ENCODE measurements at places on chromosomes 11 and 22.

DNA sequence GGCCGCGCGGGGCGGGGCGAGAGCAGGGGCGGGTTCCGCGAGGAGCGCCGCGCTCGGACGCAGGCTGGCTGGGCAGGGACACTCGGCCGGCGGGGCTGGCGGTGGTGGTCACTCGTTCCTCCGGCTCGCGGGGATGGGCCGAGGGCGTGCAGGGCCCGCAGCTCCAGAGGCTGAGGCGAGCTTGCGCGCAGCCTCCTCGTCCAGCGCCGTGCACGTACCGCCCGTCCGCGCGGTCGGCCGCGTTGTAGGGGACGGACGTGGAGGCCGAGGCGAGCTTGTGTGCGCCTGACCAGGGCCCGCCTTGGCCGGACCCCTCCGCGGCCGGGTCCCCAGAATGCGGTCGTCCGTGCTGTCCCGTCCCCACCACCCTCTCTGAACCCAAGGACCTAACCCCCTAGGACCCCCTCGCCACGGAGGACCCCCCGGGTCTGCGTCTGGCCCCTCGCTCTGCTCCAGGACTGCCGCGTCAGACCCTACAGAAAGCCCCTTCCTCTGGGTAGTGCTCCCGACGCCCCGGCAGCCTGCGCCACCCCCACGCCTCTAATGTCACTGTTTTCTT lies 569 bp upstream of the YPEL1 start:
- no peak for DNase-seq

DNA sequence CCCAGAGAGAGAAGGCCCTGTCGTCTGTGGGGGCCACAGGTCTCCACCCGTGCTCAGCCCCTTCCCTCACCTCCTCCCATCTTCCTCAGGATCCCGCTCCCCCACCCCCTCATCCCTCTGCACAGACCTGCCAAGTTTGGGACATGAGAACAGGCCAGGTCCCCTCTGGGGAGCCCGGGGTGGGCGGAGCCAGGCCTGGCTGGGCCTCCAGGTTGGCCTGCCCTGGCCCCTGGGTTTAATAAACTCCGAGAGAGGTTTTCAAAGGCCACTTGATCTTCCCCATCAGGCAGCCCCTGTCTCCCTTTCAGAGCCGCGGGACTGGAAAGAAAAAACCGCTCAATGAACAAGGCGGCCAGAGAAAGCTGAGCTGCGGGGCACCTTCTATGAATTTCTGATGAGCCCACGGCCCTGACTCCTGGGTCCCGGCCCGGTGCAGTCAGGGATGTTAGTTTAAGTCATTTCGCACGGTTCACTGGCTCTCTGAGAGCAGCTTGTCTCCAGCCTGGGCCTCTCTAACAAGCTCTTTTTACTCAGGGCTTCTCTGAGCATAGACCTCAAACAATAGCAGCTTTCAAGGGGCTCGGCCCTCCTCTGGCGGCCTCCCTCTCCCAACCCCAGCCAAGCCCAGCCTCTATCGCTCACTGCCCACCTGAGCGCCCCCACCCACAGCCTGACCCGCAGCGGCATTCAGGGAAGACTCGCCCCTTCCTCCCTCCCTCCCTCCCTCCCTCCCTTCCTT lies 64.8 kb downstream of the RPUSD4 start:
- no peak for DNase-seq

DNA sequence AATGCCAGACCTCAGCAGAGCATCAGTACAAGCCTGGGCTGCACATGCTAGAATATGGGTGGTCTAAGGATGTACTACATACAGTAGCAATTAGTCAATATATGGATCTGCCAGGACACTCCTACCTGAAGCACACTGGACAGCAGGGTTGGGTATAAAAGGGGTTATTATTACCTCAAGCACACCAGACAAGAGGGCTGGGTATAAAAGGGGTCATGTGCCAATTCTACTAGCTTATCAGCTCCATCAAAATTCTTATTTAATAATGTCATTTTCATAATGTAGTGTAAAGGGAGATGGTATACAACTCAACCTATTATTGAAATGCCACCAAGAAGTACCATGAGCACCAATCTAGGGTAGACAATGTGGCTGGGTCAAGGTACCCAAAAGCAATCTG lies 44.7 kb upstream of the PRODH start:
- DNase-seq: no peak

DNA sequence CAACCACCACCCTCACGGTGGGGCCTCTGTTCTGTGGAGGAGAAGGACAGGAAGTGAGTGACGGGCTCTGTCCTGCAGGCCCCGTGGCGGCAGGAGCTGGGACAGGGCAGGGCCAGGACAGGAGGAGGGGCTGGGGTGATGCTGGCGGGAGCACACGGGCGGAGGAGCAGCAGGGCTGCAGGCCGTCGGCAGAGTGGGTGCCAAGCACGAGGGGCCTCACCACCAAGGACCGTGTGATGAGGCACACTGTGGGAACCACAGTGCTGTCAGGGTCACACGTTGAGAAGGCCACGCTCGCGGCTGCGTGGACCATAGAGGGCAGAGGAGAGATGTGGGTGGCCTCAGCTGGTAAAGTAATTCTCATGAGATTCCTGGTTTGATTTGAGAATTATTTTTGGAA lies 8.5 kb downstream of the SCO2 start:
- no peak for DNase-seq

DNA sequence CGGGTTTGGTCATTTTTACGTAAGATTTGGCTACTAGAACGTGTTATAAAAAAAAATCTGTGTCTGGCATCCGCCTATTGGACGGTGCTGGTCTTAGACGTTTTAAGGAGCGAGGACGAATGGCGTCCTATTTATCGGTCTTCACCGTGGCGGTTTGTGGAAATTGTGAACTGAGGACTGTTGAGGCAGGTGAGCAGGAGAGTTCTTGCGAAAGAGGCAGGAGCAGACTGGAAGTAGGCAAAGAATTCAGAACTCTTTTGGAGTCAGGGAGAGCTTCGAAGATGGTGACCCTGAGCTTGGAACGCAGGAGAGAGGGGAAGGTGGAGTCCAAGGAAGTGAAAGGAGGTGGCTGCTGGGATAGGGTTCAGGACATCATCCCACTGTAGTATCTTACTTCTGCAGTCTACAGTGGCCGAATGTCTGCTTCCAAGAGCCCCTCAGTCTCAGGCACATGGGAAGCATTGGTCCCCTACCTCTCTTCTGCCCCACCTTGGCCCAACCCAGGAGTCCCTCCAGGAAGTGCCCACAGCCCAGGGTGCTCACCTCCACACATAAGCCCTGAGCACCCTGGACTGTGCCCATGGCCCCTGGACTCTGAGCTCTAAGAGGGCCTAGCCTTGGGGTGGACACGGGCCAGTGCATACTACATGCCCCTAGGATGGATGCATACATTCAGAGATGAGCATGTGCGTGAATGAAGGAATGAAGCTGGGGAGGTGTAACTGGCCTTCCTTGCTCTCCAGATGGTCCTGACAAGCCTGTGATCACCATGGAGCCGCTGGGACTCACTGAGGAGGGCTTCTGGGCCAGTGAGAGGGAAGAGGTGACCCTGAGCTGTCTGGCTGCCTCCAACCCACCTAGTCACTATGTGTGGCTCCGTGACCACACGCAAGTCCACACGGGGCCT lies 3.7 kb downstream of the VSIG10L2 start:
- no peak for DNase-seq

GRCh38 chr11:68446046-68446725 lies 14.4 kb upstream of the PPP6R3 start:
- no peak for DNase-seq

DNA sequence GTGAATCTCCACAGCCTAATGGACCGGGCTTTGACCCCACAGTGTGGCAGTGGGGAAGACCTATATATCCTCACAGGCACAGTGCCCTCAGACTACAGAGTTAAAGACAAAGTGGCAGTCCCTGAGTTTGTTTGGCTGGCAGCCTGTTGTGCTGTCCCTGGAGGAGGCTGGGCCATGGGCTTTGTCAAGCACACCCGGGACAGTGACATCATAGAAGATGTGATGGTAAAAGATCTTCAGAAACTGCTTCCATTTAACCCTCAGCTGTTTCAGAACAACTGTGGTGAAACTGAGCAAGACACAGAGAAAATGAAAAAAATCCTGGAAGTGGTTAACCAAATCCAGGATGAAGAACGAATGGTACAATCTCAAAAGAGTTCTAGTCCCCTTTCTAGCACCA lies 39.0 kb downstream of the ENDOD1 start:
- DNase-seq: no peak

- DNase-seq: no peak
These were observed 474.8 kb downstream of the NTM start for GRCh38 chr11:131845255-131845654.

- peak; percentile 9 for DNase-seq
These were observed 1.1 kb upstream of the PPFIBP2 start for GRCh38 chr11:7512525-7513233.

DNA sequence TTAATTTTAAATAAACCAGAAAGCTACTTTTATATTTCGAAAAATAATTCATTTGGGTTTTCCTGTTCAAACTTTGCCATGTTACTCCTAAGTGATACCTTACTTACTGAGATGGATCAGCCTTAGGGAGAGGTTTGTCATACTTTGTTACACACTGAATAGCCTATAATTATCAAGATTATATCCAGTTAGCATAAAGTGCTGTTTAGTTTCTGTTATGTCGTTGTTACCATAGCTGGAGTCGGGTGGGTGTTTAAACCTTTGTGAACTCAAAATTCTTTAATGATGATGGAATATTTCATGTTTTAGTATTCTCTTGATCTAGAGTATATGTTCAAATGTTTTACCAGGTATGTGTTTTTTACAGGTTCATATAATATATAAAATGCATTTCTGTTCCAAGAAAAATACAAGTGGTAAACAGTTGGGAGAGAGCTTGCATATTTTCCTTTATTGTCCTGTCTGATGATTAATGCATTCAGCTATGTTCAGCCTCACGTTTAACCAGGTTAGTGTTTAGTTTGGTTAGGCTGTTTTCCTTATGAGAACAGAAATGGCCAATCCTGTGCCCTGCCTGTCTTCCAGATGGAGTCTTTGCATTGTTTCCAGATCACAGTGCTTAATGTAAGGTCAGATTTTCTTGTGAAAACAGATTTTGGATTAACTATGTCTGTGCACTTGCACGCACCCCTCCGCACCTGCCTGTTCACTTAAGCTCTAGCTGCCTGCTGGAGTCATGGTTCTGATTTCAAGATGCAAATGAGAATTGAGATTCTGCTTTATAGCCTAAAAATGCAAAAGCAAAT lies 105.6 kb downstream of the ATXN10 start:
- peak; percentile 76 for DNase-seq

- DNase-seq: no peak
These were observed 41.5 kb upstream of the CYP2D6 start for GRCh38 chr22:42171946-42172719.

DNA sequence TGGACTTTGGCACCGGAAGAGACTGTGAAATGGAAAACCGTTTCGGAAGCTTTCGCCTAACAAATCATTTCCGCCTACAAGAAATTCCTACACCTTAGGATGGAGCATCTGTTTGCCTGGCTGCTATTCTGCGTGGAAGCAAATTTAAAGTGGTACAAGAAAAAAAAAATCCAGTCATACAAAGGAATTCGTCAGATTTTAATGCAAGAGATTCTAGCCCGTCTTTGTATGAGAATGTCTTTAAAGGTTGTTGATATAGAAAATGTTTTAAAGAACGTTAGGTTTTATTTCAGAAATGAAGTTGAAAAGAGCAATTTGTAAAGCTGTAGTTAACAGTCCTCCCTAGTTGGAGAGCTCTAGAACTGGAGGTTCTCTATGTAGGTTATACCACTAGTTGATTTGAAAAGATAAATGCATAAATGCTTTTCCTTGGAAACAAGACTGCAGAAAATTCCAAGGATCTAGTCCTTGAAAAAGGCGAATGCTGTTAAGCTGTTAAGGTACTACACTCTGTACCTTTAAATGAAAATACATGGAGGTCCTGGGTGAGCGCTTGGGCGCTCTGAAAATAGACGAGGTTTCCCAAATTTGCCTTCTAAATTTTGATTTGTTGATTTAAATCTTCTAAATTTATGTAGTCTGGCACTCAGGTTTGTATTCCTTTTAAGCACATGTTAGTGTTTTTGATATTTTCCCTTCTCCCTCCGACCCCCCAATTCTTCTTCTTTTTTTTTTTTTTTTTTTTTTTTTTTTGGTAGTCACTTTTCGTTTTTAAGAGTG lies 2.4 kb downstream of the NCR3LG1 start:
- no peak for DNase-seq

DNA sequence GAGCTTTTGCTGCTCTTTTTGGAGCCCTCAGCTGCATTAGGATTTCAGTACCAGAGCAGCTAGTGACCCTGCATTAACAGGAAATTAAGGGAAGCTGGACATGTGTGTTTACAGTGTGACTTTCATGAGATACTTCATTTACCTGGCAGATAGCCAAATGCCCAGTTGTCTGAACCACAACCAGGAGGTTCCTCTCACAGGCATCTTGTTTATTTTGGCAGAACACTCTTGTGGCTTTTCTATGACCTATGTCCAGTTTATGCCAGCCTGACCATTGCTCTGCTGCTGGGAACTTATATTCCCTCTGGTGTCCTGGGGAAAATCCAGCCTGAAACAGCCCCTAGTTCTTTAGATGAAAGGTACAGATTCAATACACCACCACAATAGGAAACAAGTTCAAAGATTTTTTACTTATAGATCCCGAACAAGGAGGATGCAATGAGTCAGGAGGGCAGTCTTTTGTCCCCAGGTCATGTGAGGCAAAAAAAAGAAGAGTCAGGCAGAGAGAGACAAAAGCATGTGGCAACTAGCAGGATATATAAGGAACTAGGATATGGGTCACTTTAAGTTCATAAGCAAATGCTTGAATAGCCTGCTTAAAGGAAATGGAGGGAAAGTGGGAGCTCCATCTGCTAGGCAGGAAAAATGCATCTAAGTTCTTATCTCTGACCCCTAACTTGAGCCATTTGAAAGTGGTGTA lies 379.3 kb downstream of the INSC start:
- DNase-seq: no peak

GRCh38 chr11:70333261-70333660 lies 62.8 kb downstream of the PPFIA1 start:
- DNase-seq: no peak

DNA sequence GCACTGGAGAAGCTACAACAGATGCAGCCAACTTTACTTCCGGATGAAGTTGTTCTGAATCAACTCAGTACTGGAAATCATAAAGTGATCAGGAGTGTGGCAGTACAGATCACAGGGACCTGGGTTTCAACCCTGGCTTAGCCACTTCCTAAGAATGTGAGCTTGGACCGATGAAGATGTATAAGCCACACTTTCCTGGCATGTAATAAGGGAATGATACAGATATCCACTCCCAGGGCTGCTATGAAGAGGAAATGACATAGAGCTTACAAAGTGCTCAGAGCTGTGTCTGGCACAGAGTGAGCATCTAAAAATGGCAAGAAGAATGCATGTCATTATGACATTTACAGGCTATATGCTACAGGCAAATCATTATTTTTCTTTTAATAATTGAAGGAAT lies 378.7 kb downstream of the NTM start:
- peak; percentile 78 for DNase-seq

Measured in astrocyte of the cerebellum (primary cell).